Stimulated activated CD4-positive, alpha-beta T cell treated with anti-CD3 and anti-CD28 coated beads, Interleukin-4, amount 100 ng/mL, for 4 hours (primary cell): ENCODE measurements at places on chromosomes 12 and 14.

DNA sequence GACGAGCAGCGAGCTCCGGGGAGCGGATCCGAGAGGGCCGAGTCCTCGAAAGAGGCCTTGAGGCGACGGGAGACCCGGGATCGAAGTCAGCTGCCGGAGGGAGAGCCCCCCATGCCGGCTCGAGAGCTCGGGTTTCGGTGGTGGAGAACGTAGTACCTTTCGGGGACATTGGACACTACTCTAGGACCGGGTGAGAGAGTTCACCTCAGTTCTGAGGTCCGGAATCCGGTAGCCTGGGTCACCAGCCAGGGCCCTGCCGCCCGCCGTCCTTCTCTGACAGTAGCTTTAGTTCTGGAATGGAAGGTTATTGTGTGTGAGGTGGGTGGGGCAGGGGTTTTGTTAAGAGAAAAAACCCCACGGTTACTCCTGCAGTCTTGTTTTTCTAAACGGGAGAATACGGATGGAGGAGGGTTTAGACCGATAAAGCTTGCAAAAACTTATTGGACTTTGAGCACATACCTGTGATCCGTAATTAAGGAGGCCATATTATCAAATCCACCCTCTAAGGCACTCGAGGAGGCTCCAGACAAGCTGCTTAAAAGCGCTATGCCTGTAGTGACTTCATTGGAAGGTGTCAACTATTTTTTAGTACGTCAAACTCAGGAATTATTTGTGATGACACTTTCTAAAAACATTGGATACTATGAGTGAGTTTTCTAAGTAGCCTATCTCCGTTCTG lies 765 bp downstream of the SCYL2 start:
- DNase-seq = no peak

DNA sequence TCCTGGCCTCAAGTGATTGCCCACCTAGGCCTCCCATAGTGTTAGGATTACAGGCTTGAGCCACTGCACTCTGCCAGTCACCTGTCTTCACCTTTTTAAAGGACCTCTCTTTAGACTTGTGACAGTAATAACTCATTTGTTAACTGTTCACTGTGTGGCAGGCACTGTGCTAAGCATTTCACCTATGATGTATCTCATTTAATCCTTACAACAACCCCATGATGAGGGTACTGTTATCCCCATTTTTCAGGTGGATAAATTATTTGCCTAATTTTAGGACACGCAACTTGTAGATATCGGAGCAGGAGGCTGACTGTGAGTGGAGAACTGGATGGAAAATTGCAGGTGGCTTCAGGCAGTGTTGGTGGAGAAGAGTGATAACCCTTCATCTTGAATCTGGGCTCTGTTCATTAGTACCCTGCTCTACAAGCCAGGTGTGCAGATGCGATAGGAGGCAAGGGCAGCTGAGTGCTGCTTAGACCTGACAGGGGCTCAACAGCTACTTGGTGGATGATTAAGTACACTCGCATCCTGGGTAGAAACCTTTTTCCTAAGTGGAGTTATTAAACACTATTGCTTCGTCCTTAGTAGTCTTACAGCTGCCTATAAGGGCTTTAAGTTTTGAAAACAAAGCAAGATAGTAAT lies 2.7 kb downstream of the TCTN1 start:
- no peak for DNase-seq

- DNase-seq = no peak
Measured at GRCh38 chr14:81169711-81170103, 51.1 kb downstream of the GTF2A1 start.

DNA sequence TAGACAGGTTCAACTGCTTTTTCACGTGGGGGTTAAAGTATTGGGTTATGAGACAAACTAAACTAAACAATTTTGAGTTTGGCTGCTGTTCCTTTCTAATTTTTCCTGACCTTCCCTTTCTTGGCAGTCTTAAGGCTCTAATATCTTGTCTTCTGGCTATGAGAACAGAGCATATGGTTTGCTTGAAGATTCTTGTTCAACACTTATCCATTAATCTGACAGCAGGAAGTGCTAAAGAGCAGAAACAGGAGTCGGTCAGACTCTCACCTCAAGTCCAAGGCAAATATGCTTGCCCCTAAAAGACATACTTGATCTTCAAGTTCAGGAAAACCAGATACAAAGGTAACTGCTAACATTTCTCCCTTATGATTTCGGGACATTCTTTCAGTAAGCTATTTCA lies 52.6 kb upstream of the KCNJ8 start:
- no peak for DNase-seq

DNA sequence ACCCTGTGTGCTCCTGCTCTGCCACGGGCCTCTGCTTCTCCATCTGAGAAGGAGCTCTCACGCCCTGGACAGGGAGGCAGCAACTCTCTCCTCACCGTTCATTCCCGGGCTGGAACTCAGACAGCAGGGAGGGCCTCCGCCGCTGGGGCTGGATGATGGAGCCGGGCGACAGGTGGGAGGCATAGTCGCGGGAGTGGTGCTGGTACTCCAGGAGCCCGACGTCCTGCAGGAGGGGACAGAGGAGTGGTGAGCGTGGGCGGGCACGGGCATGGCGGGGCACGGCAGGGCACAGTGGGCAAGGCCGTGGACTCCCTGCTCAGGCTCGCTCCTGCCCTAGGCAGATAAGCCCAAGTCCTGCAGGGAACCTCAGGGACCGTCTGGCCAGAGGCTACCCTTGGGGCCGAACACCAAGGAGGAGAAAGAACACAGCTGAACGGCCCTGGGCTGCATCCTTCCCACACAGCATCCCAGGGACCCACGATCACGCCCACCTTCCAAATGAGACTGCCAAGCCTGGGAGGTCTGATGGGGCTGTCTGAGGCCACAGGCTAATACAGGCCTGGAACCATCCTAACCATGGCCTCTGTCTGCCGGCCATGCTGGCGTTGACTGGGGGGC lies 81.0 kb downstream of the NCOR2 start:
- no peak for DNase-seq

GRCh38 chr14:89465876-89466275 lies 48.8 kb upstream of the FOXN3 start:
- no peak for DNase-seq

DNA sequence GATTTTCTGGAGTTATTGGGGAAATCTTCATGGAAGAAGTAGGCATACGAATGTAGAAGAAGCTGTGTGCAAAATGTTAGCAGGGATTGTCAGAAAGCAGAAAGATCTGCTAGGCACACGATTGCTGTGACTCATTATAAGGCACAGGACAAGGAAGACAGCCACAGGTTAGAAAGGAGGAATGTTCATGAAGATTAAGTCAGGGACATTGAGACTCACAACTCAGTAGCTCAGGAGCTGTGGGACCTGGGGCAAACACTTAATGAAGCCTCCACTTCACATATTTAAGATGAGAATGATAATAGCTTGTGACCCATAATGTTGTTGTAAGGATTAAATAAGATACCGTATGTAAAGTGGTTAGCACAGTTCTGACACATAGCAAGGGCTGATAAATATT lies 26.6 kb upstream of the RTRAF start:
- DNase-seq = no peak

DNA sequence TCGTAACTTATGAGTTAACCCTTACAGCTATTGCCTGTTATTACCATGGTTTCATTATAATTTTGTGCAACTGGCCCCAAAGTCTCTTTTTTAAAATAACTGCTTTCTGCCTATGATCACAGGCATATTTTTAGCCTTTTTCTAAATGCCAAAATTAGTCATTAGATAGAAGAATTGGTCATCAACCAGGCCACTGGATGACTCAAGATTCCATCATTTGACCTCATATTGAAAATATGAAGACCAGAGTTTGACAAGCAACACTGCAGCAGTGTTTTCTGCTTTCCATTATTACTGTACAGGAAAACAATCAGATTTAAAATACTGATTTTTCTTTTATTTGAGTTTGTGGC lies 54.7 kb upstream of the OTOGL start:
- DNase-seq = no peak

GRCh38 chr14:105940534-105941225 lies 414.3 kb downstream of the TMEM121 start:
- DNase-seq = no peak

GRCh38 chr12:49623142-49623904 lies at the start of gene PRPF40B:
Gene PRPF40B (plus strand): TSS chr12:49623561. CDS start chr12:49623591, 30 bp downstream.
- DNase-seq = peak; percentile 83

DNA sequence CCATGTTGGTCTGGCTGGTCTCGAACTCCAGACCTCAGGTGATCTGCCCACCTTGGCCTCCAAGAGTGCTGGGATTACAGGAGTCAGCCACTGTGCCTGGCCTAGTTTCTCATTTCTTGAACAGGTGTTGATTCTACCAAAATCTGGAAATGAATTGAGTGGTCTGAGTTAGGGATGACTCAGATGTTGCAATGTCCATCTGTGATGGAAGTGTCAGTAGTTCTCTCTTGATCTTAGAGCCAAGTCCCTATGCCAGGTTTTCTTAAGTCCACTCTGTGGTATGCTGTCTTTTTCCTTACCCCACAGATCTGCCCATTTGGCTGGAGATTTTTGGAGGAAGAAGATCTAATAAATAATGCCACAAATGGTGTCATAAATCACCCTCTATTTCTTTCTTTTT lies 12.6 kb downstream of the SNAPC1 start:
- no peak for DNase-seq

DNA sequence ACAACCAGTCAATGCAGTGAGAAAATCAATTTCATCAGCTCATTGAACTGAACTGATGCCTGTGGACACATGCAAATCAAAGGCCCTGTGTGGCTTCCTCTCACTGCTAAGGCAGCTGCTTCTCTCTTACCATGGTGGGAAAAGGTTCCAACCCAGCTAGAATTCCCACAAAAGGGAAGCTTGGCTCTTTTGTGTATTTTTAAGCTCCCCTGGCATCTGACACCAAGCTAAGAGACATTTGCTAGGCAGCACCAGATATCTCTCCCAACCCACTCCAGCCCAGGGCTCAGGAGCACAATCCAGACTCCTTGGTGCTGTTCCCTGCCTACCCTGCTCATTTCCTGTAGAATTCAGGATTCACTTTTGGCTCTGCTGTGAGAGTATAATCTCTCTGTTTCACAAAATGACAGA lies 129.6 kb downstream of the GXYLT1 start:
- DNase-seq = no peak

DNA sequence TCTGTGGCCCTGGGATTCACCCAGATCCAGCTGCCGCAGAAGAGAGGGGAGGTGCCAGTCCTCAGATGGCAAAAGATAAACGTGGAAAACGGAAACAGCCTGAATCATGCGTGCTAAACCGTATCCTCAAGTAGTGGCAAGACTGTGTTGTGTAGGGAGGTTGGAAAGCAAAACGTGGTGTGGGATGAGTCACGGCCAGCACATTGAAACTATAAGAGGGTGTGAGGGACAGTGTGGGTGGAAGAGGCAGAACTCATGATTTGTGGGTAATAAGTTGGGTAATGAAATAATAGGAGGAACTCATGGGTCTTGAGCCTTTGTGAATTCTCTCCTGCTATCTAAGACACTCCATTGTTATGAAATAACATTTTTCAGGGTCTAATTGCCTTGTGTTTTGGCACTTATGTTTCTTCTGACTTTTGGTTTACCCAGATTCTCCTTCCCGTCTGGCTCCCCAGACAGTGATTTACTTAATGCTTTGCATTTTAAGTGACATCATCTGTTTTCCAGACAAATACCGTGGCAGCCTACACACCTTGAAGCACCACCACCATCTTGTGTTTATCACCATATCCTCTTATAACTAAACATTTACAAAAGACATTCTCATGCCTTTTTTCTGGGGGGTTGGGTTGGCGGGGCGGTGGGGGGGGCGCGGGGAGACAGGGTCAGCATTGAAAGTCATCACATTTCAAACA lies 62.3 kb upstream of the PTCSC3 start:
- no peak for DNase-seq

DNA sequence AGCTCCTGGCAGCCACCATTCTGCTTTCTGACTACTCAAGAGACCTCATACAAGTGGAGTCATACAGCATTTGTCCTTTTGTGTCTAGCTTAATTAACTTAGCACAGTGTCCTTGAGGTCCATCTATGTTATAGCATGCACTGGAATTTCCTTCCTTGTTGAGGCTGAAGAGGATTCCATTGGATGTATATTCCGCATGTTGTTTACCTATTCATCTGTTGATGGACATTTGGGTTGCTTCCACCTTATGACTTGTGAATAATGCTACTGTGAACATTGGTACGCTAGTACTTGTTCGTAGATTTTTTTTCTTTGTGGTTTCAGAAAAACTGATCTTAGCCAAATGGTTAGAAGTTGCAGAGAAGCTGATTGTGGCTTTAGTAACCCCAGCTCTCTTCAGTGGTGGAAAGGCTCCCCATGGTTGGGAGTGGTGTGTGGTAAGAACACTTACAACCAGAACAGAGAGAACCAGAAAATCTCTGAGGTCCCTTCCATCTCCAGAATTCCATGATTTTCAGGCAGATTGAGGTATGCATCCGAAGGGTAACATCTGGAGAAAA lies 118.4 kb downstream of the SAMD4A start:
- DNase-seq = no peak

DNA sequence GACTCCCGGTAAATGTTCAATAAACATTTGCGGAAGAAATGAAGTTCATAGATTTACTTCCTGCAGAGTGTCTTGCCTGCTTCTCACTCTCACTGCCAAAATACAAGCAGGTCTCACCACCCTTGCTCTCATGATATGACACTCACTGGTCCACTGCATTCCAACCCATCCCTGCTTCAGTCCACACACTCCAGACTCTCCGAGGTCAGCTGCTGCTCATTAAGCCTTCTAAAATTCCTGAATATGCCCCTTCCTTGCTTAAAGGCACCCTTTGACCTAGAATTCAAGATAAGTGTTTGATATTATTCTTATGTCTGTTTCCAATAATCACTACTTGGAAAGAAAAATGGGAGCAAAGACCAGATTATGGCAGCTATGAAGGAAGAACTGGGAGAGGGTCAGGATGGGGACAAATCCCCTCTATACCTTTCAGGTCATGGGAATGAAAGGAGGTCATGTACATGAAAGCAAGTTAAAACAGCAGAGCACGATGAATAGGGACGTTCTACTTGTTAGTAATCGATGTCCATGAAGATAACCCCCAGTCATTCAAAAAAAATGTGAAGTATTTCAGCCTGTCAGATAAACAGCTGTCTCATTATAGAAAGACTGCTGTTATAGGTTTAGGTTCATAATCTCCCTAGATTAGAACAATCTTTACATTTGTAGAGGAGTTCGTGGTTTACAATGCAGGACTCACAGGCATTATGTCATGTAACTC lies 10.5 kb upstream of the NID2 start:
- no peak for DNase-seq

GRCh38 chr12:53427905-53428594 lies 4.4 kb downstream of the AMHR2 start:
- peak; percentile 14 for DNase-seq

GRCh38 chr12:57112492-57113294 lies 1.5 kb upstream of the STAT6 start:
- DNase-seq = no peak

- no peak for DNase-seq
Measured at GRCh38 chr14:105126981-105127329, 41.6 kb downstream of the JAG2 start.
